ENCODE measurements at places on chromosomes 4 and X. TPM values are rescaled to one million over a fixed set of nuclear protein-coding genes. Genes with fewer than 3 reads are reported as not detected.

The SERPINA7 gene
- not detected for total RNA-seq

The RBMXL3 gene
- not detected for total RNA-seq

The PRRG1 gene
- total RNA-seq, result 27.5 TPM

The GEMIN8 gene
- total RNA-seq, result 26.9 TPM

The SHOX gene
- not detected for total RNA-seq

The MTTP gene
- not detected for total RNA-seq

The PRRG3 gene
- not detected for total RNA-seq

The PI4K2B gene
- total RNA-seq, result 25.3 TPM

The SPANXA1 gene
- not detected for total RNA-seq

The GRID2 gene
- total RNA-seq, result not detected

The IL21 gene
- not detected for total RNA-seq

The MID1IP1 gene
- total RNA-seq, result 41.5 TPM

The TMEM31 gene
- not detected for total RNA-seq

The VCX gene
- not detected for total RNA-seq

The TLR3 gene
- total RNA-seq, result 6.2 TPM
